ENCODE measurements at places on chromosomes 3 and 15.
A peak's percentile ranks its signal among the peaks of the same experiment; 100 is the strongest.

DNA sequence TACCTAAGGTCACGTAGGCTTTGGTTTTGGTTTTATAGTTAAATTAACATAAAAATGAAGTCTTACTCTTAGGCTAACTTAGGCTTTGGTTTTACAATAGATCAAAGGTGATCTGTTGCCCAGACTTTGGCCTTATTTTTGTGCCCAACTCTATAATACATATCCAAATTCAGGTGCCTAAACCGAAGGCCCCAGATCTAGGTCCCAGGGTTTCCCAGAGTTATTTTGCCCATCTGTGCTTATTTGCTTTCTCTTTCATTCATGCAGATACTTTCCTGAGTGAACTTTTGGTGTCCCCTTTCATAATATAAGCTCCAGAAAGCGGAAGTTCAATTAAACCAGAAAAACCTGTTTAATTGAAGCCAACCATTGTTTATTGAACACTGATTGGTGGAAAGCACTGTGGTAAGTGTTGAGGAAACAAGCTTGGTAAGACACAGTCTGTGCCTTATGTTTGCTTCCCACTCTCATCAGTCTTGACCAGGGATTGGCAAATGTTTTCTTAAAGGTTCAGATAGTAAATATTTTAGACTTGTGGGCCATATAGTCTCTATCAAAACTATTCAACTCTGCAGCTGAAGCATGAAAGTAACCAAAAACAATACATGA lies 209.7 kb downstream of the WDR72 start:
- DNase-seq: no peak

- no peak for DNase-seq
Observed at GRCh38 chr3:9314796-9315195, 48.1 kb upstream of the THUMPD3 start.

GRCh38 chr3:50150404-50150750 lies 4.7 kb upstream of the SEMA3F start:
- no peak for DNase-seq

GRCh38 chr3:138348754-138349739 lies 668 bp downstream of the MRAS start:
- DNase-seq: peak; percentile 37

GRCh38 chr3:133393204-133393603 lies 6.7 kb upstream of the BFSP2 start:
- DNase-seq: no peak

Data from AG10803 (cell line).